NB4 (cell line): ENCODE measurements at places on chromosomes 1 and 21.

DNA sequence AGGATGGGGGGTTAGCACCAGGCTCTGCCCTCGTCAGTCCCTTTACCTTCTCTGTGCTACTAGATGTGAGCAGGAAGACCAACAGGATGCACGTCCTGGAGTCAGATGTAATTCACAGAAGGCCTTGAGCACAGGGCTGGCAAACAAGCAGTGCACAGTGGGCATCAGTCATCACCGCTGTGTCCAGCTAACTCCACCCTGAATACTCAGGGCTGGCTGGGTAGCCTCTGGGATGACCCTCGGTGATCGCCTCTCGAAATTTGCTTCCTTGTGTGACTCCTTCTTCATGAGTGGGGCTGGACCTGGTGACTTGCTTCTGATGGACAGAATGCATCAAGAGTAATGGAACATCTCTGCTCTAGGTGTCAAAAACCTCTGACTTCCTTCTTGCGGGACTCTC is 92.2 kb upstream of the TMPRSS2 start:
- DNase-seq: no peak

GRCh38 chr1:211066781-211067384 is 67.1 kb downstream of the KCNH1 start:
- DNase-seq: no peak

GRCh38 chr21:28220680-28221079 is 772.0 kb downstream of the LTN1 start:
- no peak for DNase-seq

DNA sequence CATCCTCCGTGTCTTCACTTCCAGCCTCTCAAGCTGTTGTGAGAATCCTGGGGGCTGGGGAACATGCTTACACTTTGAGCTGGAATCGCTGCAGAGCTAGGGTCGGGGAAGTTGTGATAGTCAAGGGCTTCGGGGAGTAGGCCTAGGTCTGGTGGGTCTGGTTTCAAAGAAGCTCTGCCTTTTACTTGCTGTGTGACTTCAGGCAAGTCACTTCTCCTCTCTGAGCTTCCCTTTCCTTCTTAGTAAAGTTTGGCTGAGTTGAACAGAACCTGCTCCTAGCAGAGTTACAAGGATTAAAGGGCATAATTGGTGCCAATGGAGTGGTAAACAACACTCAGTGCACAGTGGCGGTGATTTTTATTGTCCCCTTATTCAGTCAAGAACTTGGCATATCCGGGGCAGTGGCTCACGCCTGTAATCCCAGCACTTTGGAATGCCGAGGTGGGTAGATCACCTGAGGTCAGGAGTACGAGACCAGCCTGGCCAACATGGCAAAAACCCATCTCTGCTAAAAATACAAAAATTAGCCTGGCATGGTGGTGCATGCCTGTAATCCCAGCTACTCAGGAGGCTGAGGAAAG is 25.7 kb downstream of the ARHGEF19 start:
- DNase-seq: no peak

GRCh38 chr1:84753516-84754385 is 63.5 kb upstream of the SSX2IP start:
- peak; percentile 77 for DNase-seq

DNA sequence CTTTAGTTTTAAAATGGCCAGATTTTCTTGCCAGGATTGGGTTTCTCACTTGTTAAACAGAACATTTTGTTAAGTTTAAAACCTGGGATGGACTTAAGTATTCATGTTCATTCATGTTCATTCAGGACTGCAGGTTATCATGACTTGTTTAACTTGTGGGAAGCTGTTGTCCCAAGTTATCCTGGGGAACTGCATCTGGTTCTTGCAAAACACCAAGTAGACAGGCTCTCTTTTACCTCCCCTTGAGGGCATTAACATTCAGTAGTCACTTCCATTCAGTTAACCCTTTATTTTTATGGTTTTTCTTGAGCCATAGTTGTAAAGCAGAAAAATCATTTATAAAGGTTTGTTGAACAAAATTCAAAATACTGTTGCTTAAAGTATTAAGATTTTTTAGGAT is 8.1 kb downstream of the SOD1 start:
- no peak for DNase-seq

GRCh38 chr1:209767706-209768105 is 11.9 kb downstream of the TRAF3IP3 start:
- DNase-seq: peak; percentile 83

DNA sequence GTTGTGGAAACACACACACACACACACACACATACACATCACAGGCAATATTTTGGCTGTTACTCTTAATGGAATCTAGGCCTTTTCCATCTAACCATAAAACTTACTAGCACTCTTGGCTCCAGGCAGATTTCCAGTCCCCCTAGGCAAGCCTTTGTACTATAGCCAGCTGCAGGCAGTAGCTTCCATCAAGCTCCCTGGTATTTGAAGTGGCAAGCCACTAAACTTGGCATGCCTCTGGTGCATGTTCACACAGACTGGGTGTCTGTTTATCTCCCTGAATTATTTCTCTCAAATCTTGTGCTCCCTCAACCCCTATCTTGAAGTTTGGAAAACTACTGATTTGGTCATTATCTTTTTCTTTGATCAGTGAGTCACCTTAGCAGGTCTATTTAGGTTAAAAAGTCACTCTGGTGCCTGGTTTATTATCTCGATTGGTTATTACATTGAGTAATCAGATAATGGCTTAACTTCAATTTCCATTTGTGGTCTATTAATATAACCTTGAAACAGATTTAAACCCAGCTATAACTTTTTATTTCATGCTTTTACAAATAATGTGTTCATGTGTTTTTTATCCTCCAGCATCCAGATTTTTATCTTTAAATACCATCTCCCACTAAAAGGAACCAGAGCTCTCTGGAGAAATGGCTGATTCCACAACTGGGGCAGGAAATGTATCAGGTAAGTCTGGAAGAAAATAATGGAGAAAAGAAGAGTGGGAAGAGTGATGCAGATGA is 2.7 kb upstream of the RBM15 start:
- DNase-seq: no peak

- DNase-seq: peak; percentile 51
These were observed 15.1 kb downstream of the BLACAT1 start for GRCh38 chr1:205440476-205441317.

GRCh38 chr1:217911908-217912307 is 280.8 kb downstream of the SPATA17 start:
- DNase-seq: peak; percentile 18

DNA sequence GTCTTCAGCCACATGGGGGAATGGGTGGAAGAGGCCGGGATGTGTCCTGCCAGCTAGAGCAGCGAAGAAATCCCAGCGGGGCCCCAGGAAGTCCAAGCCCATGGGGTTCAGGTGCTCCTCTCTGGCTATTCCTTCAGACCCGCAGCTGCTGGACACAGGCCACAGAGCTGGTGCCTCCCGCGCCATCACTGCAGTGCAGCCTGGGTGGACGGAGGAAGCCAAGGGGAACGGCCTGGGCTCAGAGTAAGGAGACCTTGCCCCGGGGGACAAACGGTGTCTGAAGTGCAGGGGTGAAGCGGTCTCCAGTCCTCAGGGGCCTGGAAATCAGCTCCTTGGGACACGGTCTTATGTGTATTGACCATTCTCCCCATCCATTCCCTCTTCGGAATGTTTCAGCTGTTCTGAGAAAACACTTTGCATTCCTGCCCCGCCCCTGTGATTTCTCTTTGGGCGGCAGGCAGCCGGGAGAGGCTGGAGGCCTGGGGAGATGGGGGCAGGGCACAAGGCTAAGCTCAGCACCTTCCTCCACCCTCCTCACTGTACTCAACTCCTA is 18.4 kb downstream of the MTHFR start:
- no peak for DNase-seq

- peak; percentile 93 for DNase-seq
These were observed 72.9 kb downstream of the SKI start for GRCh38 chr1:2300851-2301606.

- no peak for DNase-seq
These were observed 24.7 kb downstream of the MEF2D start for GRCh38 chr1:156475568-156476500.

GRCh38 chr1:10473145-10473765 is 926 bp upstream of the DFFA start:
- no peak for DNase-seq

GRCh38 chr1:205963352-205964155 is 20.3 kb upstream of the SLC26A9 start:
- DNase-seq: peak; percentile 84

- no peak for DNase-seq
These were observed 210.3 kb downstream of the KCTD3 start for GRCh38 chr1:215777370-215777925.

DNA sequence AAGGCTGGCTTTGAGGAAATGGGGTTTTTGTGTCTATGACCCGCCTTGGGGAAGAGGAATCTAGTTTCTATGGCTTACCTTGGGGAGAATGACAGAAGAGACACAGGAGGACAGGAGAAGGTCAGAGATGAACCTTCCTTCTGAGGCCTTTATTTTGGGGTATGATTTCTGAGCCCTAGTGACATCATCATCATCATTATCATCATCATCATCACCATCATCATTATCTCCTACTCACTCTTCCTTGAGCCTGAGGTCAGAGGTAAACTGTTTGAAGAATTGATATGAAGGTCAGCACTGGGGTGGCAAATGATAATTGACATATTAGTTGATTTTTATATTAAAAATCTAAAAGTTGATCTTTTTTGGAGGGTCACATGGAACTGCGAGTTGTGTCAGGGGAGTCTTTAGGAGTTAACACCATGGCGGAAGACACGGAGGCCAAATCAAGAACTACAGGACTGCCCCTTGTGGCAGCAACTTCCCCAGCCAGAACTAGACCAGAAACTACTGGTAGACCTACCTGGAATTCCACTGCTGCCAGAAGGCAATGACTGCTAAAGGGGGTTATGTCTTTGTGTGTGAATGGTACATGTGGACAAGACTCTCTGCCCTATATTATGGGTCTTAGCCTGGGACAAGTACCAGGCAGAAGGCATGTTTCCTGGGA is 49.8 kb upstream of the WLS start:
- DNase-seq: peak; percentile 3

- no peak for DNase-seq
These were observed 36.4 kb downstream of the VANGL1 start for GRCh38 chr1:115678141-115678540.

DNA sequence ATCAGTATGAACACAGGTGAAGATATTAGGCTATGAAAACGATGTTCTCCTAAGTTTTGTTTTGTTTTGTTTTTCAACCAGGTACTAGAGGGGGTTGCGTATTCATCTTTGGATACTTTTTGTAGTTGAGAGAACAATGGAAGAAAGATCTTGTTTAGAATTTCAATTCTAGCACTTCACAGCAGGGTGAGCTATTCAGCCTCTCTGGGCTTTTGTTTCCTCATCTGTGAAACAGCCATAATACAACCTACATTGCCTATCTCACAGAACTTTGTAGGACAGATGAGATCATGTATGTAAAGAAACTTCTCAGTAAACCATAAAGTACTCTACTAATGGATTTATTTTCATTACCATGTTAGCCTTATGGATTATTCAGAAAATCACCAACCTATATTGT is 199.5 kb downstream of the GPATCH2 start:
- no peak for DNase-seq

GRCh38 chr1:216464489-216464888 is 41.2 kb upstream of the USH2A start:
- DNase-seq: no peak

DNA sequence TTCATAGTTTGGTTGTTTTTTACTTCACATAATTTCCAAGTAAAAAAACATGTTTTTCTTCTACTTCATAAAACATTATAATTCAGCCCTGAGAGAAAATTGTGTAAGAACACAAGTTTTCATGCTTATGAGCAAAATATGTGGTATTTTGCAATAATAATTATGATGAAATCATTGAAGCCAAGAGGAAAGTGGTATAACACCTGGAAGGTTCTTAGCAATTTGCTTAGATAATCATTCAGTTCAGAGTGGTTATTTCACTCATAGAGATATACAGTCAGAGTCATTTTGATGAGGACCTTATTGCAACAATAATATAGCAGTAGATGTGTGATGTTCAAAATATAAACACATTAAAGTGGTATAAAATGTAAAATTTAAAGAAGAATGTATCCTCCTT is 94.5 kb downstream of the PLPPR4 start:
- no peak for DNase-seq

DNA sequence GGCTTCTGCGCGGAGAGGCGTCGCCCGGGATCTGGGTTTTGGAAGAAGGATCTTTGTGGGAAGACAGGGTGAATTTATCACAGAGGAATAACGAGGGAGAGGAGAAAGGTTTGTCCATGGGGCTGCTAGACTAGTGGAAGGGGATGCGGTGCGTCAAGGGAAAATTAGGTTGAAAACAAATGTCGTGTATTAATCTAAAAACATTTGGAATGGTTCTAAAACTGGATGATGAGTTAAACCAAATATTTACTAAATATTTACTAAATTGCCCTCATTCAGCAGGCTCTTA is 647 bp downstream of the RO60 start:
- DNase-seq: no peak

DNA sequence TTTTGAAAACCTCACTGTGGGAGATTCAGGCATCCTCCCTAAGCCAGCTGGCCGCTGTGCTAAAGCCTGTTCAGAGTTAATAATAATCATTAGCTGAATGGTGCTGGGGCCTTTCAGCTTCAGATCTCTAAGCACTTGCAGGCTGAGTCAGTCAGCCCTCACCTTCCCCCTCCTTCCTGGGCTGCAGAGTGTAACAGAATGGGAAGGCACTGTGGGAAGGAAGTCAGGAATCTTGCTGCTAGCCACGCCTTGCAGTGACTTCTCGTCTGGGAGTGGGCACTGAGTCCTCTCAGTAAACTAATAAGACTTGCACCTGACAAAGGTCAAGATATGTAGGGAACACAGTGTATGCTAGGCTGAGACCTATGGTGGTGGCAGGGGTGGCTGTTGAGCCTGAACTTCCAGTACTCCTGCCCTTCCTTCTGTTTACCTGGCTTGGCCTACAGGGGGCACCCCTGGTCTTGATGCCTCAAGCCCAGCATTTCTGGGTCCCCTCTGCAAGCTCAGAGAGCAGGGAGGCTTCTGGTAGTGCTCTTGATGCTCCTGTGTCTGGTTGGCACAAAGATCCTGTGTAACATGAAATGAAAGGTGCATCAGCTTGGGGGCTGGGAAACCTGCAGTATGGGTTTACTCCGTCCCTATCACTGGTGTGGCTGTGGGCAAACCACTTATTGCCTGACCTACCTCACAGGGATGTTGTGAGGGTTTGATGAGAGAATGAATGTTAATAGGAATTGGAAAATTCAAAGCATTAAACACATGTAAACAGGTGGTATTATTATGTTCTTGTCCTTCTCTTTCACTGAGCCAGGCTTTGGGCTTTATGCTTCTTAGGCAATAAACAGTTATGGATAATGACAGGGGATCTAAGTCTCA is 6.0 kb downstream of the CYB561D1 start:
- DNase-seq: peak; percentile 81

GRCh38 chr1:150261367-150261766 is 3.8 kb downstream of the CA14 start:
- no peak for DNase-seq

GRCh38 chr21:29490016-29490415 is 191.3 kb downstream of the BACH1 start:
- no peak for DNase-seq

DNA sequence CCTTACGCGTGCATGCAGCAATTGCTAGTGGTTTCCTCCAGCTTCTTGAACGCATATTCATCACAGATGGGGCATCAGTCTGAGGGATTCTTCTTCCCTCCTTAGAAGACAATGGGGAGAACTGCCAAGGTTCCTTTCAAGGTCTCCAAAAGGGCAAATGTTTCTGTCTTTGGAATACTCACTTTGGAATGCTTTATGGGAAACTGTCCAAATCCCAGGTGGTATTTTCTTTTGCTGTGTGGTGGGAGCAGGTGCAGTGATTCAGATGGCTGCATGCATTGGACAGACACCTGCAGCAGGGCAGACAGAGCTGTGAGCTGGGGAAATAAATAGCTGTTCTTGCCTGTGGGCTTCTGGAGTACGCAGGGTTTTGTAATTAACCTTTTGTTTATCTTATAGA is 40.5 kb downstream of the URB2 start:
- DNase-seq: no peak
